ENCODE measurements at places on chromosomes 3 and 15.

DNA sequence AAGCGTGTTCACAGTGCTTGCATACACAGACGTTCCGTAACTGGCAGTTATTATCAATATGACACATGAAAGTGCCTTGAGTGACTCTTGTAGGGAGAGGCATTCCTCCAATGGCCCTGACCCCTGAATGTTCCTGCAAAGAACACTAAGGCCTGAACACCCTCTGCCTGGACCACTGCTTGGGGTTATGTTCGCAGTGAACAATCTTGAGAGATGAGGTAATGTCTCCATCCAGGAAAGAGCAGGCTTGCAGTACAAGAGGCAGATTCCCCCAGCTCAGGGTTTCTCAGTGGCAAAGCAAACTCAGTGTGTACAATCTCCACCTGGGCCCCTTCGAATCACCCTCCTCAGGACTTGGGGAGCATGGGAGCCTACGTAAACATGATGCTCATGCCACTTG is 324.6 kb downstream of the MAGI1 start:
- DNase-seq, result no peak

GRCh38 chr3:177300039-177300833 is 103.0 kb upstream of the TBL1XR1 start:
- no peak for DNase-seq

DNA sequence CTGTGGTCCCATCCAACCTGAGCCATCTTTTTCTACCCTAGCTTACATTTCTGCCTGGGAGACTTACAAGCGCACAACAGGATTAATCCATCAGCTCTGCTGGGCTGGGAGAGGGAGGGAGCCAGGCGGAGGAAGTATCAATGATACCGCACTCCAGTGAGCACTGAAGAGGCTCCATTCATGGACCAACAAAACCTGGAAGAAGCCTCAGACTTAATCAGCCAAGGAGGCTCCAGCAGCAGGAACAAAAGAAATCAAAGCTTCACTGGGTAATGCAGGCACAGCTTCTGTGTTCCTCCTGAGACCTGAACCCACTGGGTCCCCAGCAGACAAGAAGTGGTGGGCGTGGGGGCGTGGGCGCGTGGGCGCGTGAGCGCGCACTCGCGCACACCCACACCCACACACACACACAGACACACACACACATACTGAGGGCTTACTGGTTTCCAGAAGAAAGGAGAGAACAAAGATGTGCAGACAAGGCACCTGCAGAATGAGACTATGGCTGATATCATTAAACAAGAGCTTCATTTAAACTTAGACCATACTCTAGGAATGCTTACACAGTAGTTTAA is 87.0 kb upstream of the BOC start:
- no peak for DNase-seq

DNA sequence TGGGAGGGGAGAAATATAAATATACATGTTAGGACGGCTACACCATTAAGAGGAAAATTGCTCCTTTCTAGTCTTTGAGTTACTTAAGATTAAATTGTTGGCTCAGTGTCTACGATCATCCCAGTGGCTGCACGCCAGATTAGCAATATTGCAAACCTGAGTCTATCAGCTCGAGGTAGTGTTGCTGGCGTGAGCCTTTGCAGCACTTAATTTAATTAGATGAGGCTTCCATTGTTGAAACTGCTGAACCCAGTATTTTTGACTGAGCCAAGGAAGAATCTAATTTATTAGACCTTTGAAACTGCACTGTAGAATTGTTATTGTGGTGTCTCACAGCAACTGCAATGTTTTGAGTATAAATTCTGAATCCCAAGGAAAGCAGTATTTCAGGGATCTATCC is 782.4 kb upstream of the ROBO1 start:
- no peak for DNase-seq
